ENCODE measurements at places on chromosomes 12 and 14. TPM values are rescaled to one million over a fixed set of nuclear protein-coding genes. Genes with fewer than 3 reads are reported as not detected.

DNA sequence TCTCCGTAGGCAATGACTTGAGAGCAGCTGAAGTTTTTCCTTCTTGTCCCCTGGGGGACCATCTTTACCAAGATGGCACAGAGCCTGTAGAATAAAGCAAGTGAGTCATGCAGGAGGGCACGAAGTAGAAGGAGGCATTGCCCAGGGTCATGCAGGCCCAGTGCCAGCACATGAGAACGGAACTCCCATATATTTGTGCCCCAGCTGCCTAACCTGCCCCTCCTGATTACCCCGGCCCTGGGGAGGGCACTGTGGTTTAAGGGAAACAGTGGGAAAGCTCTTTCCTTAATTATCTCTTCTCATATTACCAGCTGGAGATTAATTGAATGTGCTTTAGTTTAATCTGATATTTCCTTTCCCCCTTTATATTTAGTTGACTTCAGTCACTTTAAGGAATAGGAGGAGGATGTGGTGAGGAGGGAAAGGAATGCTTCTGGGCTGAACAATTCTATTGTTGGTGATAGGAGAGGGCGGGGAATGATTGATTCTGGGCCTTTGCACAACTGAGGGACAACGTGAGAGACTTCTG lies 51.9 kb downstream of the RASSF8 start:
- H3K27me3 ChIP-seq = no peaks in the 10 kb centered on the region
- H3K4me1 ChIP-seq = peaks cover 7% of the 10 kb centered on the region
- H3K27ac ChIP-seq = no peak overlapping the region

GRCh38 chr12:132400011-132400641 lies 70.7 kb upstream of the GALNT9 start:
- DNase-seq = no peak
- H3K4me3 ChIP-seq = no peak overlapping the region
- no peak overlapping the region for H3K27ac ChIP-seq
- H3K4me1 ChIP-seq = no peaks in the 10 kb centered on the region
- H3K36me3 ChIP-seq = no peaks in the 10 kb centered on the region

GRCh38 chr12:29149691-29150281 lies 708 bp downstream of the FAR2 start:
- peaks cover 57% of the 10 kb centered on the region for H3K4me1 ChIP-seq
- no peaks in the 10 kb centered on the region for H3K36me3 ChIP-seq
- peak; percentile 85 for DNase-seq
- peaks cover 18% of the 10 kb centered on the region for H3K27me3 ChIP-seq

GZMB gene
- 8.2 TPM for total RNA-seq

C14orf93 gene
- total RNA-seq = 8.3 TPM

ITGB7 gene
- total RNA-seq = 10.9 TPM
